Activated CD8-positive, alpha-beta memory T cell treated with anti-CD3 and anti-CD28 coated beads for 48 hours (primary cell): ENCODE measurements at places on chromosomes 2 and 18.

DNA sequence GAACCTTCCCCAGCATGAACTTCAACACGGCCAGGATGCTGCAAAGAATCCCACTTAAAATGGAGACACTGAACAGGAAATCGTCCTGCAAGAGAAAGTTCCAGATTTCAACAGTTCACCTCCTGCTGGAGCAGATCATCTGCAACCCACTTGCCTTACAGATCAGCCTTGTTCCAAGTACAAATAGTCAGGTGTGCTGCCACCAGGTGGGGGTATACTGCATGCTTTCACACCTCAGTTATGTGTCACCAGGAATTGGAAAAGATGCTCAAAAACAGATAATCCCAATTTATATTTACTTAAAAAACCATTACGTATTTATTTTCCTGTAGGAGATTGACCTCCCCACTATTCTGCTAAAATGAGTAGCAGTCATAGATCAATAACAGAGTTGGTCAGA lies 212.3 kb downstream of the MGAT5 start:
- DNase-seq: no peak

DNA sequence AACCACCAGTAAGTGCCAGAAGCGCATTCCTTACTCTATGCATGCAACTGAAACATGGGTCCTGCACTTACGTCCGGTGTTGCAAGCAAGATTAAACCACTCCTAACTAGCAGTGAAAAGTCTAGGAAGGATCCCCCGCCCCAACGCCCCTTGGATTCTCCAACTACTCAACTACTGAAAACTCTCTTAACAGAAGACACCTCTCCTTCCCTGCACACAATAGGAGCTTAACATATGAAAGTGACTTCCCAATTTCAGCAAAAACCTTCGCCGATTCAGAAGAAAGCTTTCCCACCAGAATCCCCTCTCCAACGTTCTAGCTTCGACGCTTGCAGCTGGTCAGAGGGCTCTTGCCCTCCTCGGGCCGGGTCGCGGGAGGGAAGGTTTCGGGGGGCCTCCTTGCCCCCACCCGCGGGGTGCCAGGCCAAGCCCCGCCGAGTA lies 578 bp downstream of the IWS1 start:
- DNase-seq: no peak

DNA sequence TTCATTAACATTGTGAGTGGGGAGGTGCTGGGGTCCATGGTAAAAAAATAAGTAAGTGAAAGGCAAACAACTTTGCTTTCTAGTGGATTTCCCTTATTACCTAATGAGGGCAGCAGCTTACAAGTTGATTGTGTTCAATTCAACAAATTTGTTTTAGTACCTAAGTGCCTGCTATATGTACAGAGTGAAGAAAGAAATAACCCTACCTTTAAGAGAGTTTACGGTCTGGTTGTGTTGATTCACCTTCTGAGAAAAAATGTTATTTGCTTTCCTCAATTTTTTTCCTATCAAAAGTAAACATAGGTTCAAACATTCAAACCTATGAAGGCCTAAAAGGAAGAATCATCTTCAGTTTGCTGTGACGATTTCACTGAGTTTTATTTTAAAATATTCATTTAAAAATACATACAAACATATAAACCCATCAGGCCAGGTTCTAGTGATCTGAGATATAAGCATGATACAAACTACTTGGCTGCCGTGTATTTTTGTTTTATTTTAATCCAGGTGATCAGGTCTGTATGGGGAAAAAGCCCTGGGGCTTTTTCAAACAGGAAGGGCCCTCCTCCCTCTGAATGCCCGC lies 1.5 kb upstream of the SPTBN1 start:
- no peak for DNase-seq

- no peak for DNase-seq
Measured at GRCh38 chr2:219987830-219988229, 360.4 kb downstream of the SLC4A3 start.

DNA sequence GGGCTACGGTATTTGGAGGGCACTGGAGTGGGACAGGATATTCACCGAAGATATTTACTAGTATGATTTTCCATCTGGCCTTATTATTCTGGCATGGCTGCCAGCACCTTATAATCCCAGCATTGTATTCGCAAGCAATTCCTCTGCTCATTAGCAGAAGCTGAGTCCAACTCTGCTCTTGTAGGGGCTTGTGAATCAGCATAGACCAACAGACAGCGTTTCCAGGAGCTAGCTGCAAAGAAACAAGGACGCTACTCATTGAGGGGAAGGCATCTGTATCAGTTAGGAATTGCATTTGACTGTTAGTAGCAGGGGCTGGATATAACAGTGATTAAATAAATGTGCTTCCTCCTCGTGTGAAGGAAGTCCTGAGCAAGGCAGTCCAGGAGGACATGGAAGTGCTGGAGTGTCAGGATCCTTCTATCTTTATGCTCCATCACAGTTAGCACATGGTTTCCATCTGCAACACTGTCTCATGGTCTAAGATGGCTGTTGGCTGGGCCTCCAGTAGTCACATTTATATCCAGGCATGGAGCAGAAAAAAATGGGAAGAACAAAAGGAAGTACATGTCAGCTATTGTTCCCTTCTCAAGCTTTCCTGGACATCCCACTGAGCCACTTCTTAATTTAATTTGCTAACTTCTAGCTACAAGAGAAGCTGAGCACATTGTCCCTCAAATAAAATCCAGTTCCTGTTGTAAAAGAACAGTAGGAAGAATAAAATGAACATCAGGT lies 214.1 kb downstream of the C1D start:
- no peak for DNase-seq

- no peak for DNase-seq
Measured at GRCh38 chr2:204691911-204692510, 146.7 kb downstream of the PARD3B start.
